GM04503 (cell line): ENCODE measurements at places on chromosomes 7 and 10.

DNA sequence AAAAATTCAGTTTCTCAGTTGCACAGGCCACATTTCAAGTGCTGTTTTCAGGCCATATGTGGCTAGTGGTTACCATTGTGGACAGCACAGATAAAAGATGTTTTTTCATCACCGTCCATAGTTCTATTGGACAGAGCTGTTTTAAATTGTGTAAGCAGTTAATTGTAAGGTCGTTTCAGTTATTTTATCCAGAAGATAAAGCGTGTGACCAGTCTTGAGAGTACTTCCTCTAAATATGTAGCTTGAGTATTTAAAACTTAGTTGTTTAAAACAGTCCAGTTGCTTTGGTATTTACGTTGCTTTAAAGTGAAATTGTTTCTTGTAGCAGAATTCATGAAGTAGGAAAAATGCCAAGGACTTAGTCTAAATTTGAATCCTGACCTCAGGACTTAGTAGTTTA, 66.9 kb downstream of the ZNRF2 start:
- DNase-seq: no peak

- no peak for DNase-seq
Measured at GRCh38 chr7:127365164-127365956, 27.1 kb downstream of the ZNF800 start.

DNA sequence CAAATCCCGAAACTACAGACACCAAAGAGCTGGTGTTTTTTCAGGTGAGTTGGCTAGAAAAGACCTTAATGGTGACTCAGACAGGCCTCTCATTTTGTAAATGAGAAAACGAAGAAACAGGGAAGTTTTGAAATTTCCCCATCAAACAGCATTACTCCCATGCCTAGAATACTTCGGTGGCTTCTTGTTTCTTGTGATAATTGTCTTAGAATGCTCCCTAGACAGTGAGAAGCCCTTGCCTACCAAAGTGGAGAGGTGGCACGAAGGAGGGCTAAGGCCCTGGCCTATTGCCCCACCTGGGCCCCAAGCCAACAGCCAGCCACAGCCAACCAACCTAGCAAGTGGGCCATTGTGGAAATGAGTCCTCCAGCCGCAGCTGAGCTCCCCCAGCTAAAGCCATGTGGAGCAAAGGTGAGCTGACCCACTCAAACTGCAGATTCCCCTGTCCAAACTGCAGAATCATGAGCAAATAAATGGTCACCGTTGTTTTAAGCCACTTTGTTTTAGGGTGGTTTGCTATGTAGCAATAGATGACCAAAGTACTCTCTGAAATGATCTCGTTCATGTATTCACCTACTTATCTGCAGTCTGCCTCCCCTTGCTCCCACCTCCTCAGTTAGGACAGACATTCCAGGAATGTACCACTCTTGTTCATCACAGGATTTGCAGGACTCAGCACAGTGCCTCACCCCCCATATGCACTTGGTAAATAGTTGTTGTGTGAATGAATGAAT, 97.7 kb upstream of the FGFR2 start:
- no peak for DNase-seq

DNA sequence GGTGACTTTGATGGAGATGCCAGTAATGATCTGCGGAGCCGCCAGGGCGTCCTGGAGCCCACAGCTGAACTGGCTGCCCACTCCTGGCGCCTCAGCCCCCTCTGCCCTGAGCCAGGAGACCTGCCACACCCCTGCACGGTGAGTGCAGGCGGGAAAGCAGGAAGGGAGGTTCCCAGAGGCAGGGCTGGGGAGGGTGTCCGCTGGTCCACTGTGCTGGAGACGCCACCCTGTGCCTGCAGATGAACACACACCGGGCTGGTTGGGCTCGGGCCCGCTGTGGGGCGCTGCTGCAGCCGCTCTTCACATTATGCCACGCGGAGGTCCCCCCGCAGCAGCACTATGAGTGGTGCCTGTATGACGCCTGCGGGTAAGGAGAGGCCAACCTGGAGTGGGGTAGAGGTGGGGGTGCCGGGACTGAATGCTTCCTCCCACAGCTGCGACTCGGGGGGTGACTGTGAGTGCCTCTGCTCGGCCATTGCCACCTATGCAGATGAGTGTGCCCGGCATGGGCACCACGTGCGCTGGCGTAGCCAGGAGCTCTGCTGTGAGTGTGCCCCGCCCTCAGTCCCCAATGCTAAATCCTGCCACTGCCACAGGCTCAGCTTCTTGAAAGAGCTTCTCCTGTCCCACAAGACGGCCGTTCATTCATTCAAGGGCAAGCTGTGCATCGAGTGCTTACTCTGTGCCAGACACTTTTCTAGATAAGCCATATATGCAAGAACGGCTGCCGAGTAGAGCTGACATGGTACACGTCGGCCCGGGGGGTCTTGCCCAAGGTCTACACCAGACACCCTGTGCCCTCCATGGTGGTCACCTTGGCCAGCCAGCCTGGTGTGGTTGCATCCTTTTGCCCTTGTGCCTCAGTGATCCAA, 14.3 kb upstream of the ZNF467 start:
- no peak for DNase-seq

DNA sequence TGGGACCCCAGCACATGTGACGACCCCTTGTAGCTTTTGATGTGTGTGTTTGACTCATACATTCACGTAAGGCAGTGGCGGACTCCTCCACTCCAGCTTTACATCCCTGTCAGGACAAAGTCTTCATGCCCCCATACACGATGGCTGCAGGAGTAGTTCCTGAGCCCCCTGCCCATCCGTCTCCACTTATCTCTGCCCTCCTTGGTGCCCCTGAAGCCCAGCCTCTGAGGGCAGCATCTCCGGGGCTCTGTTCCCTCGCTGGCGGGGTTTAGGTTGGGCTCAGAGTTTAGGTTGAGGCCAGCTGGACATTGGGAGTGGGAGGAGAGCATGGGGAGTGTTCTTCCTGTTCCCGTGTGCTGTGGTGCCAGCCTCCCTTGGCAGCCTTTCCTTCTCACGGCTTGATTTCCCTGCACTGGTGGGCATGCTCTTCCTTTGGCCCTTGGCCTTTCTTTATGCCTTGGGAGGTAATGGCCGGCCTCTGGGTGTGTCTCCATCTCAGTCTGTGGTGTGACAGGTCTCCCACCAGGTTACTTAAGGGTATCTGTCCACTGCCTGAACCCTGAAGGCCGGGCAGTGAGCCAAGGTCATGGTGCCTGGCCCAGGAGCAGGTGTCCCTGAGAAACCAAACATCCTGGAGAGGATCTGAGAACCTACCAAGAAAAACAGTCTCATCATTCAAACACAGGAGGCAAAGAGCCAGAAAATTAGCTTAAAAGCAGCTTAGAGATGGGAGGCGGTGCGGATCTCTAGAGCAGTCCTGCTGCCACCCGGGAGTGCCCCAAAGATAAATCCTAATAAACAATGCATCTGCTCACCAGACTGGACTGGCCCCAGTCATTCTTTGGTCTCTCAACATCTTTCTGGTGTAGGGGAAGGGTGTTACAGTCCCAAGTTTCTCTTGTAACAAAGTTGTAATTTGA, 85.5 kb downstream of the GLRX3 start:
- no peak for DNase-seq

- DNase-seq: no peak
Measured at GRCh38 chr7:116790025-116790424, 72.4 kb upstream of the CAPZA2 start.
